HCT116 (cell line): ENCODE measurements at places on chromosomes 7 and 10.

DNA sequence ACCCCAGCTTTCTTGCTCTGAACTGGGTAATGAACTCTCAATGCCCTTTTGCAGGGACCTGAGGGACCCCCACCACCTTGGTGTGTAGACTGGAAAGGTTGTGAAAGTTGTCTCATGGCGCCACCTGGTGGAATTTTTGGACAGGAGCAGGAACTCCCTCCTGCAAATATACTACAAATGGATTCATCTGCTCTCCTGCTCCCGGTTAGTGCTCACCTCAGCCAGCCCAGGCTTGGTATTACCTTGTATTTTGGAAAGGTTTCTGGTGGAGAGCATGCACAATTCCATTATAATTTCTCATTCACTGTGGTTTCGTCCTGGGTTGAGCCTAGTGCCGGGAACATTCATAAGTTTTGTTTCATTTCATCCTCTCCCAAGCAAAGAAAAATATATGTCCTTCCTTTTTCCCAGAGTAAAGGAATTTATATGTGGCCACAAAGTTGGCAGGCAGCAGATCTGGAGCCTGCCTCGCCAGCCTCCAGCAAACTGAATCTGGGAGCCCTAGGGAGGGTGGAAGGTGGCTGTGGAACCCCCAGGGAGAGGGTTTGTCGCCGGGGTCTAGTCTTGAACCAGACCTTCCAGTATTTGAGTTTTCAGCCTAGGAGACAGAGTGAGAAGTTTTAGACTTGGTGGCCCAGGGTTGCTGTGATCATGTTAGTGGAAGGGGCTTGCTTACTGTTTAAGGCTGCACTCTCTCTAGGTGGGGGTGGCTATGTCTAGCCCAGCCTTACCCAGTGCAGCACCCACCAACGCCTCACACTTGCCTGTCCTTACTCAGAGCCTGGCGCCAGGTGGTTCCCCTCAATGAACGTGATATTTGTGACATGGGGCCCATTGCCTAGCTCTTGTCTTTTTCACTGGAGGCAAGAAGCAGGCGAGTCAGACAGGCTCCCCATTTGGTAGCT lies 9.5 kb downstream of the FAM241B start:
- DNase-seq = peak; percentile 65

DNA sequence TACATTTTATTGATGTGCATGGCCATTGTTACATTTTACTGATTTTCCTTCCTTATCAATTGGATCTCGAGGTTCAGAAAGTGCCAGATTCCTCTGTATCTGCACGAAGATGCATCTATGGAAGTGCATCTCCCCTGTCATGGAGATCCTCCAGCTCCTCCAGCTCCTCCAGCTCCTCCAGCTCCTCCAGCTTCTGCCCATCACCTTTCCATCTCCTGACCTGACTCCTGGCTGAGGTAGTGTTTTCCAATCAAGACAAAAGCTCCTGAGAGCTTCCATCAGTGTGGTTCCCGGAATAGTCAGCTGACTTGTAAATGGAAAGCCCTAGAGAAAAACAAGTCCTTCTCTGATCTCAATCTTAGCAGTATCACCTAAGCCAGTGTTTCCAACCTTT lies 90.8 kb upstream of the KLF6 start:
- no peak for DNase-seq

DNA sequence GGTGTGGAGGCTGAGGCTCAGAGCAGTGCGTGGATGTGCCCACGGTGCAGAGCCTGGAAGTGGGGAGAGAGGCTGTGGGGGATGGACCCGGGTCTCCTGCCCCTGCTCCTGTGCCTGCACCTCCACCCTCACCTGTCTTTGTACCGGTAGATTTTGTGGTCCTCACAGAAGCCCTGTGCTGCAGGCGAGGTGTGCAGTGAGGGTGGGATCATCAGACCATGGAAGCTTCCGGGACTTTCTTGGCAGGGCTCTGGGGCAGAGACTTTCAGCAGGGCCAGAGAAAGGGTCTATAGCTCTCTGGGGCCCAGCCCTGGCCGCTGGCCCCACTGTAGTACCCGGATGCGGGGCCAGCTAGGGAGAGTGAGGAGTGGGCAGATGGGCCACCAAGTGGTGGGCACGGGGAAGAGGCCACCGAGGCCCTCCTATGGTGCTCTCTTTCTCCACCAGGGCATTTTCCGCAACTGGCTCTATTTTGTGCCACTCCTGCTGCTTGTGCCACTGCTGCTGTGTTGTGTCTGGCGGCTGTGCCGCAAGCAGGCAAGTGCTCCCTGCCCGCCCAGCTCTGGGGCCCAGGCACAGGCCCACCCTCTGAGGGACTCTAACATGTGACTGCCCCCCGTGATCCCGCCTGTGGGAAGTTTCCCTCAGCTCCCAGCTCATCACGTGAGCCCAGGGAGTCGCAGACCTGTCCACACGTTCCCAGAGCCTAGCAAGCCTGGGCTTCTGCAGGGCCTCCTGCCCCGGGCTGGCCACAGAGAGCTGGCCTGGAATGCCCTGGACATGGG lies 22.1 kb downstream of the ANTXRL start:
- no peak for DNase-seq

DNA sequence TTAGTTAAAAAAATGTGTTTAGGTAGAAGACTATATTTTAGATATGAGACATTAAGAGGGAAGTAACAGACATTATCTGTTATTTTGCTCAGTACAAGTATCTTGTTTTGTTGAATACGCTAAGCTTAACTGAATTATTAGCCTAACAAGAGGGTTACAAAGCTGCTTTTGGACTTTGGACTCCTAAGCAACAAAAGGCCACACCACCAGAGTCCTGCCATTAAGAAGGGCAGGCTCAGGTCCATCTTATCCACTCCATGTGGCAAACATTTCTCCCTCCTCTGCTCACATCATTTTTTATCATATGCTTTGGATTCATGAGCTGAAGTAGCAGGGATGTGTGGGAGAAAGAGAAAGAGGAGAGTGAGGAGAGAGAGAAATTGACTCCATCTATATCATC lies 33.5 kb downstream of the OSBPL3 start:
- DNase-seq = no peak

- DNase-seq = no peak
Observed at GRCh38 chr10:5504146-5505072, 5.0 kb upstream of the CALML5 start.

DNA sequence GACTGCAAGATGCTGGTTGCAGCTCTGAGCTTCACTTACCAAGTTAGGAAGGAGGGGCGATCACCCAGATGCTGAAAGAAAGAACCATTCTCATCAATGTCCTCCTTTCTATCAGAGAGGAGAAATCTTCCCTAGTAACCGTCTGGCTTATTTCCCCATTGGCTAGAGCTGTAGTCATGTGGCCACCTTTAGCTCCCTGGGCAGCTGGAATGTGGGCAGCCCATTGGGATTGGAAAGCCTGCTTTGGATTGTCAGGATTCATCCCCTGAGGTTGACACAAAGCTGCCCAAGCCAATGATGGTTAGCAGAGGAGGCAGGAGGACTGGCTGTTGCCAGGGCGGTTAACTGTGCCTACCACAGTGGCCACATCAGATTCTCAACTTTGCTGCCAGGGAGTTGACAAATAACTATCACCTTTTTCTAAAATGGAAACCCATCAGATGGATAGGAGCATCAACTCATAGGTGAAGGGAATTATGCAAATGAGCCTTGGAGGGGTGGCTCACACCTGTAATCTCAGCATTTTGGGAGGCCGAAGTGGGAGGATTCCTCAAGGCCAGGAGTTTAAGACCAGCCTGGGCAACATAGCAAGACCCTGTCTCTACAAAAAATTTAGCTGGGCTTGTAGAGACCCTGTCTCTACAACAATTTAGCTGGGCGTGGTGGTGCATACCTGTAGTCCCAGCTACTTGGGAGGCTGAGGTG lies 206.4 kb upstream of the GALNT17 start:
- no peak for DNase-seq

DNA sequence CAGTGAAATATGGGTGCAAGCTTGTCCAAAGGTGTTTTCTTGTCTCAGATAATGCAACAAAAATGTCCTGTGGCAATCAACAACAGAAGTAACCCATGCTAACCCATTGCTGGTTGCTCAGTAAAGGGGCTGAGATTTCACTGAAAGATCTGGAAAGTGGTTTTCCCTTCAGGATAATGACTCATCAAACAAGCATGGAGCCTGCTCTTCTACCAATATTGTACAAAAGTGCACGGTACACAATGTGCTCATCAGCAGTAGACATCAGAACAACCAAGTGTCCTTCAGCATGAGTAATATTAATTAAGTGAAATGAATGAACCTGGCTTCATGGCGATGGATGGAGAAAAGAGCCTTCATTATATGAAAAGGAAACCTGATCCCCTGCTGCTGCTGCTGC lies 287.1 kb upstream of the NEBL start:
- DNase-seq = no peak

DNA sequence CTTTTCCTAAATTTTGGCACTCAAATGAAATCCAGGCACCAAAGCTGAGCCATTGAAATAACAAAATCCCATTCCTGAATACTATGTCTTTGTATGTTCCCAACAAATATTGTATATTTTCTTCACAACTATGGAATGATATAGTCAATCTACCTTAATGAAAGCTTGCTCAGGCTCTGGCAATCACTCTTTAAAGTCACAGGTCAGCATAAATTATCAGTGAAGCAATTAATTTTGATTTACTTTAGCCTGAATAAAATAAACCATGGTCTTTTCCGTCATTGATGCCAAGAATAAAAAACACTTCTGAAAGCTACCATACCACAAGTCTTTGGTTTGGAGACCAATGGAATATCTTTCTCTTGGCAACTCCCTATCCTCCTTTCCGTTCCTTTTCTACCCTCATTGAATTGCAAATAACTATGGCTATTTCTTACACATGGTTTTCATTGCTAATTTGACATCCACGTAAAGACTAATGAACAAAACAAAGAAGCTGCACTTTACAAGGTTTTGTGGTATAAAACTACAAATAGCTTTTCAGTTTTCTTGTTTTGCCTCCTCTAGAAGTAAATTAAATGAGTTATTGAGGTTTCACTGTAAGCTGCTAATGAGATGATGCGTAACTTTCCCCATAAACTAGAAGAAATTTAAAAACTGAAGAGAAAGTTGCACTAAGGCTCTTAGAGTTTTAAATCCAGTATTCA lies 166.6 kb downstream of the TAX1BP1 start:
- no peak for DNase-seq

DNA sequence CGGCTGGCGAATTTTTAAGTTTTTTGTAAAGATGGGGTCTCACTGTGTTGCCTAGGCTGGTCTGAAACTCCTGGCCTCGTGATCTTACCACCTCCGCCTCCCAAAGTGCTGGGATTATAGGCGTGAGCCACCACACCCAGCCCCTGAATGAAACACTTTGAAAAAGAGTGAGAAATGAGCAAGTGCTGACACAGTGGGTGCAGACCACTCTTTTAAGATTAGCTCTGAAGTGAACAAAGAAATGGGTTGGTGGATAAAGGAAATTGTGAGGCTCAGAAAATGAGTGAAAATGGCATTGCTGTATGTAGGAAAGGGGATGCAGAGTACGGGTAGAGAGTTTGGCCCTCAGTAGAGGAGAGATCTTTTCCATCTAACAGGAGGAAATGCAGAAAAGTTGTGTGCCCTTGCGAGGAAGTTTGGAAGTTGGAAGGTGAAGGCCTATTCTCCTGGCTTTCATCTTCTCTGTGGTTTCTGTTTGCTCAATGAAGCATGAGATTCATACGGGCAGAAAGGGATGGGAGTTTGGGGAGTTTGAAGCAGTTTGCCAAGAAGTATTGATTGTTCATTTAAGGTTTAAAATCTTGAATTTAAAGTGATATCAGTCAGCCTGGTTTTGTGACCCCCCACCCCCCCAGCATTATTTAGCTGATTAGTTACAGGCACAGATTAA lies 11.0 kb downstream of the MAPK8 start:
- no peak for DNase-seq

- DNase-seq = peak; percentile 27
Observed at GRCh38 chr7:113015034-113015645, 71.5 kb downstream of the GPR85 start.

DNA sequence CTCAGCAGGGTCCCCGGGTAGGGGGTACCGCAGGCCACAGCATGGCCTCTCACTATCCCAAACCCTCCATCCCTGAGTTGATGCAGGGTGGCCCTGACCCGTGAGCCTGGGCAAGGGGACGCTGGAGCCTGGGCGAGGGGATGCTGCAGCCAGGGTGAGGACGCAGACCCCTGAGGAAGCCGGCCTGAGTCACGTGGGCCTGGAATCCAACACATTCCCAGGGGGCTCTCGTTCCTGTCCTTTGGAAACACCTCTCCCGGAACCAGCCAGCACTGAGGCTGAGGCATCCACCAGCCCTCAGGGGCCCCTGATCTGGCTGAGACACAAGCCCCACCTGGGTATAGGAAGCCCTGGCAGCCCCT lies 61.5 kb upstream of the NKX6-2 start:
- no peak for DNase-seq
